Stimulated activated naive CD8-positive, alpha-beta T cell treated with anti-CD3 and anti-CD28 coated beads, Interleukin-15, Interleukin-2, amounts not matched to agents 100 U/mL and 50 U/mL, for 24 hours (primary cell): ENCODE measurements at places on chromosomes 7 and 10.

- DNase-seq, result no peak
Observed at GRCh38 chr10:73366381-73367298, 8.0 kb upstream of the CFAP70 start.

- DNase-seq, result no peak
Observed at GRCh38 chr10:3201796-3202195, 29.2 kb upstream of the PITRM1 start.

DNA sequence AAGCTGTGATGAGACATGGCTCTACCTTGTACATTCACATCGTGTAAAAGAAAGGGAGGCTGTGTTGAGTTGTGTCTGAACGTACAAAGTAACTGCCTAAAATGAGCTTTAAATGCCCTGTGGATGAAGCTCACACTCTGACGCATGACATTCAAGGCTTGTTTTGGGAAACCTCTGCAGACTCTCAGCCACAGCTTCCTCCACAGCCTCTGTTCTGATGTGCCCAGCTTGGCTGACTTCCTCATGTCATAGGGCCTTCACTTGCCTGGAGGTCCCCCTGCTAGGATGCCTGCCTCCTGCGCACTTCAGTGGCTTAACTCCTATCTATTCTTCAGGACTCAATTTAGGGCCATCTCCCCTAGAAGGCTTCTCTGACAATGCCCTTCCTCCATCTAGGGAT lies 230.0 kb upstream of the HABP2 start:
- no peak for DNase-seq

GRCh38 chr10:89382757-89383156 lies 4.9 kb downstream of the IFIT1B start:
- DNase-seq, result no peak

- DNase-seq, result no peak
Observed at GRCh38 chr10:69636626-69637605, 6.9 kb downstream of the FAM241B start.

DNA sequence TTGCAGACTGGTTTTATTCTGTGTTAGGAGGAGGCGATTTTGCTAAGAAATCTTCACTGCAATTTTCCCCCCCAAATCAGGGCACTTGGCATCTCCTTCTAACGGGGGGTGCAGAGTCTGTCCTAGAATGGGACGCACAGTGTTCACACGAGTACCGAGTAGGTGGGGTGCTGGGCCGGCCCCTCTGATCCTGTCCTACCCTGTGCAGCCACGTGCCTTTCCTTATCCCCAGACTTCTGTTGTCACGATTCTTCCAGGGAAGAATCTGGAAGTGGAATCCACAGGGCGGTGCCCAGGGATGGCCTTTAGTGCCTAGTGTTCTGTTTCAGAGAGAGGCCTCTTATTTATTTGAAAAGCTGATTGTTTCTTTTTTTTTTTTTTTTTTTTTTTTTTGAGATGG lies 16.4 kb downstream of the CUX1 start:
- DNase-seq, result no peak

DNA sequence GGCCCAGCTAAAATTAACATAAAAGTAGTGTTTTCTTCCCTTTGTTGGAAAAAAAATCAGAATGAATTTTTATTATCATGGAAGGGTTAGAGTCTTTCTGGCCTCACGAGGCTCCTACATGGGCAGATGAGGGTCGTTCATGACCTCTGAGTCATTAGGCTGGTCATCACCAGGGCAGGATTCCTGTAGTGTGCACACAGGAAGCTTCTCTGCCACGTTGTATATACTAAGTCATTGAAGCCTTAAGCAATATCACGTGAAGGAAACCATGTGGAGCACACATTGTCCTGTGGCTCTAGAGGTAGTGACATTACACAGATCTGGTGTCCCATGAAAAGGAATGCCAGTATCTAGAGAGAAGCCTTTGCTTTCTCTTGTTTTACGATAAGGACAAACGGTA lies 84.7 kb upstream of the C1QL3 start:
- DNase-seq, result no peak

DNA sequence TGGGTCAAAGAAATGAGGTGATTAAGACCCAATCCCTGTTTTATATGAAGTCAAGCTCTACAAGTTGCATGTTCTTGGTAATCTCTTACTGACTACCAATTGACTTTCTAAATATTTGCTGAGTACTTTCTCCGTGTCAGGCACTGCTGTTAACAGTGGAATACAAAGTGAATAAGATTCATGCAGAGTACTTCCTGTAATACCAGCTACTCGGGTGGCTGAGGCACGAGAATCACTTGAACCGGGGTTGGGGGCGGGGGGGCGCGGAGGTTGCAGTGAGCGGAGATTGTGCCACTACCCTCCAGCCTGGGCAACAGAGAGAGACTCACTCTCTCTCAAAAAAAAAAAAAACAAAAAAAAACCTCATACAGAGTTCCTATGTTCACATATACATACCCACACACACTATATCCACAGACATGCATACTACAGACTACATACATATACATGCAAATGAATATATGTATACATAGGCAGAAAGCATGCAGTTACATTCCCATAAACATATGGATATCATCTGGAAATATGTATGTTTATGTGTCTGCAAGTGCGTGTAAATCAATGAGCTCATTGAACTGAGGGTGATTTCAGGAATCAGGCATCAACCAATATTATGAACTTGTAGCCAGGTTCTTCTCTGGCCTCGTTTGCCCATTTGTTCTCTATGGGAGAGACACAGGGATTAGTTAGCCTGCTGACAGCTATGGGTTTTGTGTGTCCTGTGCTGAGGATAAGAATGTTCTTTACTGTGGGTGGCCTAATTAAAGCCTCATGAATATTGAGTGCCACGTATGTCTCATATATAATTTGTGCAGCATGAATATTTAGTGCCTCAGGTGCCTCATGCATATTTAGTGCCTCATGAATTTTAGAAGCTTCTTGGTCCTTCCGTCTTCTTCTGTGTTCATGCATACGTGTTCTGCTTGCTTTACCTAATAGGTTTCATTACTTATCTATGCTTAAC lies 73.9 kb downstream of the BICC1 start:
- DNase-seq, result no peak

GRCh38 chr10:49010295-49010694 lies 70.7 kb upstream of the LRRC18 start:
- no peak for DNase-seq

DNA sequence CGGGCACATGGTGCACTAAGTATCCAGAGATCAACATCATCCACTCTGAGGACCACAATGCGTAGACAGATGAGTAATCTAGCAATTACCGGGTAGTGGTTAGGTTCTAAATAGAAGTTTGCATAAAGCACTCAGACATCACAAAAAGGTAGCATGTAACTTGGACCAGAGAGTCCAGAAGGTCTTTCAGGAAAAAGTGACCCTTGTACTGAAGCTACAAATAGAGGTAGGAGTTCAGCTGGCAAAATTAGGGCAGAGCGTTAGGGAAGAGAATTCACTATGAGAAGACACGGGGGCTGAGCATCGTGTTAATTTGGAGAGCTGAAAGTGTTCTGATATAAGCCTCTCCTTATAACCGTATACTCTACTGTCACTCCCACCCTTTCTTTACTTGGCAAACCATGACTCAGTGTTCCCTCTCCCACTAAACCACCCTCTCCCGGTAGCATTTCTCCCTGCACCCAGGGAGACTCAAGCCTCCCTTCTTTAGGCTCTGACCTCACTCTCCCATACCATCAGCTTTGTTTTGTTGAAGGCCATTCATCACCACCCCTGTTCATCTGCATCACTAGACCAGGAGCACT lies 222.2 kb upstream of the FZD1 start:
- DNase-seq, result no peak

- no peak for DNase-seq
Observed at GRCh38 chr10:98924526-98924925, 311.1 kb downstream of the HPSE2 start.

DNA sequence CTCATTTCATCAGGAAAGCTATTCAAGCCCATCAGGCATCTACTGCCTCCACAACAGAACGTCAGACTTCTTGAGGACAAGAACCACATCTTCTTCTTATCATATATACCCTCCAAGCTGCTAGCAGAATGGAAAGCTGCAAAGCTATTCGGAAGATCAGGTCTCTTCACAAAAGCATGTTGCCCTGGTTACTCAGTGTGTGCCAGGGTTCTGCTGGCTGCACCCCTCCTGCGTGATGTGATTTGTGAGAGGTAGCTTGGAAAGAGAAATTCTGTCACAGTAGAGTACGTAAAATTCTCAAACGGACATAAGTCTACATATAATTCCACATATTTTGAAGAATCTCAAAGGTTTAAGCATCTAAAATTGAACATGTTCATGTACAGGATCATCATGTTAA lies 681.7 kb downstream of the PARD3 start:
- no peak for DNase-seq

GRCh38 chr7:45000093-45001032 lies at the start of gene CCM2:
Gene CCM2, plus strand, starts transcription at chr7:45000201. Its CDS starts 133 bp downstream, at chr7:45000334.
- DNase-seq, result no peak

- no peak for DNase-seq
Observed at GRCh38 chr10:50490241-50490640, 133.5 kb downstream of the SGMS1 start.

DNA sequence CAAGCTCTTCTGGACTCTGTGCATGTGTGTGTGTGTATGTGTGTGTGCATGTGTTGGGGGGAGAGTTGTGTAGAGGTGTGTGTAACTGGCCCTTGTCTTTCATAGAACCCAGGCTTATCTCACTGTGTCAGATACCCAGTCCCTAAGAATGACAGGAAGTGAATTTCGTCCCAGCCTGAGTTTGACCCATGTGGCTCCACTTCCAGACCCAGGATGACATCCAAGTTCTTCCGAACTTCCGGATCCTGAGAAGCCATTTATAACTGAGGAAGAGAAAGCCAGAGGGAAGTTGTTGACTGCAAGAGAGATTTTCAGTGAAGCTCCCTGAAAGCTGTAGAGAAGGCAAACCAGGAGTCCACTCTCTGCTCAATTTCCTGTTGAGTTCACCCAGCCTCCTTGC lies 53.2 kb downstream of the ADRB1 start:
- DNase-seq, result no peak

- peak; percentile 78 for DNase-seq
Observed at GRCh38 chr10:86400705-86401587, 34.4 kb upstream of the GRID1 start.

DNA sequence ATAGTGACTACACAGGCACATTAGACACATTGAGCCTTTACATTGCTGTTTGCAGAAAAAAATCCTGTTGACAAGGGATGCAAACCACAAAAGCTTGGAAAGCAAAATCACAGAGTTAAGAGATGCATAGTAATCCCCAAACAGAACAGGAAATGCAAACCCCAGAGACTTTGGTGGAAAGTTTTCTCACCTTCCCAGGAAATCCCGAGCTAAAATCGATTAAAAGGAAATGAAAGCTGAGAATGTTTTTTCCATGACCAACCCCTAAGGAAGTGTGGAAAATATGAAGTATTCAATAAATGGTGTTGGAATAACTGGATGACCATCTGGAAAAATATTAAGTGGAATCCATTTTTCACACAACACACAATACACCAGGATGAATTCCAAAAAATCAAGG lies 598.7 kb downstream of the GRID1 start:
- no peak for DNase-seq

GRCh38 chr10:126017961-126018560 lies 121.7 kb downstream of the FANK1 start:
- DNase-seq, result no peak

DNA sequence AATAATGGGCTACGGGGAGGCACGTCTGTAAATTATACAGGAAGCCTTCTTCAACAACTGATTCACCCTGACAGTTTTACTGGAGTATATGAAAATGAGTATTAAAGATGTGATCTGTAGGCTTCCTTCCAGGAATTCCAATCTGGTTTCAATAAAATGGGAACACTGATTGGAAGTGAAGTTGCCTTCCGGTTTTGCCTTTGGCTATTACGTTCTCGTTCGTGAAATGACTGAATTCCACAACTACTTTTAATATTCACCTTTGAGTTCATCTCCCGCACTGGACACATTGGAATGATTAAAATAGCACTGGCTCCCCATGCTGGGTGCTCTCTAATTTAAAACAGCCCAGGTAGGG lies 350.1 kb upstream of the MKI67 start:
- no peak for DNase-seq

DNA sequence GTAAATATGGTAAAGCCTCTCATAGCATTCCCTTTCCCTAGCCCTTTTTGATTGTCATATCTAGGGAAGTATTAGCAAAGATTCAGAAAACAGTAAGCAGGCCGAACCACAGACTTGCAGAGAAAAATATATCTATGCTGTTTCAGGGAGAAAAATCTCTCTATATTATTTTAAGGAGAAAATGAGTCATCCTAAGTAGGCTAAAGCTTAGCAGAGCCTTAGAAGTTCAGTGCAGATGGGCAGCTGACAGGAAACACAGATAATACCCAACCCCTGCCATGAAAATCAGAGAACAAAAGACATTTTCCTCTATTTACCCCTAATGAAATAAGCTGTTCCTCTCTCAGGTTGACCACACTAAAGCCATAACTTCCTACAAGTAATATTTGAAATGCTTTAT lies 16.5 kb downstream of the C1QL3 start:
- no peak for DNase-seq

DNA sequence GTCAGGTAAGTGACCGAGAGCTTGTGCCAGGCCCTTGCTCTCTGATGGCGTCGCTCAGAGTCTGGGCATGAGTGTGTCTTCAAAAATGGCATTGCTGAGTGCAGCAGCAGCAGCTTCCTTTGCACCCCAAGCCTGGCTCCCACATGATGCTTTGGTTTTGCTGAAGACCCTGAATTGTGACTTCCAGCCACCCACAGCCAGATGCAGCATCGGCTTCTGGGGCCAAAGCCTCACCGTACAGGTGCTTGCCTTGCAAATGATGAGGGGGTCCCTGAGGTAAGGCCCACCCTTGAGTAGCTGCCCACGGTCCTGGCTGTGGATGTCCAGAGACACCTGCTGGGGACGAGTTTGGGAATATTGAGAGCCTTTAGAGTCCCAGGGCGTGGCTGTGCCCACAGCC lies 57.9 kb downstream of the JAKMIP3 start:
- no peak for DNase-seq

- DNase-seq, result no peak
Observed at GRCh38 chr10:44195112-44196007, 189.5 kb downstream of the CXCL12 start.

DNA sequence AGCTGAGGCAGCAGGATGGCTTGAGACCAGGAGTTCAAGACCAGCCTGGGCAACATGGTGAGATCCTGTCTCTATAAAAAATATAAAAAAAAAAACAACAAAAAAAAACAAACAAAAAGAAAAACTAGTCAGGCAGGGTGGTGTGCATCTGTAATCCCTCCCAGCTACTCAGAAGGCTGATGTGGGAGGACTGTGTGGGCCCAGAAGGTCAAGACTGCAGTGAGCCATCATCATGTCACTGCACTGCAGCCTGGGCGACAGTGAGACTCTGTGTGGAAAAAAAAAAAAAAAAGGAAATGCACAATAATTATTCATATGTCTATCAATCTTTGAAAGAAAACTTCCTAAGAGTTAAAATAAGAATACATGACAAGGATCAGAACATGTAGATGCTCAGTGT lies 178.3 kb downstream of the SEM1 start:
- DNase-seq, result no peak

GRCh38 chr10:117174439-117175214 lies 22.7 kb upstream of the KCNK18 start:
- peak; percentile 86 for DNase-seq

GRCh38 chr7:111987115-111987826 lies 218.9 kb downstream of the DOCK4 start:
- DNase-seq, result no peak
